ENCODE measurements at places on chromosomes 16 and 17.

GRCh38 chr17:75679706-75680211, 12.6 kb downstream of the SAP30BP start:
- DNase-seq, result no peak

GRCh38 chr16:65722429-65722828, 600.6 kb upstream of the CDH11 start:
- no peak for DNase-seq

- DNase-seq, result no peak
Observed at GRCh38 chr17:80260791-80261158, at the start of gene RNF213. Gene RNF213 (plus strand): TSS chr17:80260852. CDS start chr17:80263682, 2,830 bp downstream.

DNA sequence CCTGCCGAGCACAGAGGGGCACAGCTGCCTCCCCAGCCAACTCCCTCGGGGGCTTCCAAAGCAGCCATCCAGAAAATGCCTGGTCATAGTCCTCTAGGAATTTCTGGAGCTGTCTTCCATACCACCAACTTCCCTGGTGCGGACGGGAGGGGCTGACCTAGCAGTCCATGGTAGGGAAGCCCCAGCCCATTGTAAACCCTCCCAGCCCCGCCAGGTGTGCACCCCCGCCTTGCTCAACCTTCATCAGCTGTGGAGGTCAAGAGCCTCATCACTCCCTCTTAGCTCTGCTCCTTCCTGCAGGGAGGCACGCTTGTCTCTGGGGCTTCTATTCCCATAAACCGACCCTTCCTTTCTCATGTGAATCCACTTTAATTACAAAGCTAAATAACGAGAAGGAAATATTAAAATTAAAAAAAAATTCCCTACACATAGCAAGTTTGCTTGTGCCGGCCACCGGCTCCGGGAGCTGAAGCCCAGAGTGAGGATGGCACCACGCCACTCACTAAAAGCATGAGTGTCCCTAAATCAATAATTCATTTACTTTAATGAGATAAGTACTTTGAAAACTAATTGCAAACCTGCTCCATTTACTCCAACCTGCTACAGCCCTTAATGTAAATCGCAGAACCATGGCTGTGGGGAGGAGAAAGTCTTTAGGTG, 181.4 kb downstream of the ENGASE start:
- DNase-seq, result no peak

GRCh38 chr17:8326511-8327302, 12.9 kb upstream of the ODF4 start:
- peak; percentile 29 for DNase-seq

GRCh38 chr17:57096472-57097202, 11.6 kb downstream of the AKAP1 start:
- no peak for DNase-seq

- DNase-seq, result no peak
Observed at GRCh38 chr16:56513972-56514371, 5.9 kb downstream of the BBS2 start.

DNA sequence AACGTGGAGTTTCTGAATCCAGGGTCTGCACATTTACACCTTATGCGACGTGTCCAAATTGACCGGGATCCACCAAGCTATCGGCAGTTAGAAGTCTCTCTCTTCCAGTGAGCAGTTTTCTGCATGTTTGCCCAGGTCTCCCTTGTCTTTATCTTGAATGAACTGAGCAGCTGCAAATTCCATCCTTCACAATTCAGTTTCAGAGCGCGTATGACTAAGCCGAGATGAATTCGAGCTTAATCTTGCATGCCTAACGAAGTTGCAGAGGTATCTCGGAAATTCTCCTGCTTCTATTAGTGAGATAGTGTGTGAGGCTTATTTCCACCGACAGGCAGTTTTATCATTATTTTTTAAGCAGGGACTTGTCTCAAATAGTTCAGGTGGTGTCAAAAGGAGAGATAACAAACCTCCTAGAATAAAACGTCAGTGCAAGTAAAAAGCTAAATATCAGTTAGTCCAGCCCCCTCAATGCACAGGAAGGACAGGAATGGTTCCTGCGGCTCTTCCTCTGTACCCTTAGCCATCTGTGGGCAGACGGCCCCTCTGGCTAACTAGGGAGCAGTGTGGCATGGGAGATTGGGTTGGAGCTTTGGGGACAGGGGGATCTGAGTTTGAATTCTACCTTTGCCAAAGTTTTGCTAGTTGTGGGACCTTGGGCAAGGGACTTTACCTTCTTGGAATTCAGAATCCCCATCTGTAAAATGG, 93.0 kb upstream of the GPR139 start:
- DNase-seq, result no peak

DNA sequence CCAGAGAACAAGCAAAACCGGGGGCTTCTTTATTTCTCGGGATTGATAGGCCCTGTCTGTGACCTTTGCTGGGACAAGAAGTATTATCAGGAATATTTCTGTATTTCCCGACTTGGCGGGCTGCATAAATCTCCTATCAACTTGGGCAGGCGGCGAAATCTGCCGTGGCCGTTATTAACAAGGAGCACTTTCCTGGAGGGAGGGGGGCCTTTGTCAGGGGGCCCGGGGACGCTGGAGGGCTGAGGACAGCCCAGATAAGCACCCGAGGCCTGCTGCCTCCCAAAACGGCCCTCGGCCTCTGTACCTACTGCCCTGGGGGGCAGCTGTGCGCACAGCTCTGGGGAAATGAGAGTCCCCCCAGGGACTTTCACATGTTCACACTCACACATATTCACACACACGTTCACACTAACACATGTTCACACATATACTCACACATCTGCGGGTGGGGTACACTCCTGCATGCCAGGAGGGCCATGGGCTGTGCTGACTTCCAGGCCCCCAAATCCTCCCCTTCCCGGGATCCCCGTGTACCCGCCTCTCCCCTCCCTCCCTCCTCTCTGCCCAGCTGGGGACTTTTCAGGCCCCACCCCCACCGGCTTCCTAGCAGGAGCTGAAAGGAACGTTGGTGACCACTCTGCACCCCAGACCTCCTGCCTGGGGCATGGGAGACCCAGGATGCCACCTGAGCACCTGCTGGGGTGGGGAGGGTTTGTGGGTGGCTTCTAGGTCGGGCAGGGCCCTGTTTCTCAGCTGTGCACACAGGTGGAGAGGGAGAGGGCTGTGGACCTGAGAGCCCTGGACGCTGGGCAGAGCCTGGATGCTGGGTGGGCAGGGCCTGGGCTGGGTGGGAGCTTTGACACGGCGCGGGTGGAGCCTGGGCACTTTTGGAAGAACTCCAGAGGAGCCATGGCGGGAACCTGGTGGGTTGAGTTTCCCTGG, 24.3 kb upstream of the GSE1 start:
- DNase-seq, result no peak

DNA sequence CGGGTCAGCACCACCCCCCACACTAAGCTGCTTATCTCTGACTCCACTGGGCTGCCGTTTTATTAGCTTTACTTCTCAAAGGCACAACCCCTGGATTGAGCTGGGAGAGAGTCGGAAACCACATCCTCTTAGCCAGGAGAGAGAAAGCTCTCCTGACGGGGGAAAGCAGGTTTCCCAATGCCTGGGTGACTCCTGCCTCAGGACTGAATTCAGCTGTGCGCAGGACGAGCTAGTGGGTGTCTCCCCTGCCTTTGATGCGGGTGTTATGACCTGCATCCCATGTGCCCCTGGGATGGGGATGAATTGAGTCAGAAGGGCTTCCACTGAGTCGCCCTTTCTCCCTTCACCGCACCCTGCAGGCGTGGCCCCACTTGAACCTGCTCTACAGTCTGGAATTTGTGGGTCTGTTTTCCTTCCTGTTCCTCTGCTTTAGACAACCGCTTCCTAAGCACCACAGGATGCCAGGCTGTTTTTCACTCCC, 819.2 kb upstream of the EEF2KMT start:
- no peak for DNase-seq

DNA sequence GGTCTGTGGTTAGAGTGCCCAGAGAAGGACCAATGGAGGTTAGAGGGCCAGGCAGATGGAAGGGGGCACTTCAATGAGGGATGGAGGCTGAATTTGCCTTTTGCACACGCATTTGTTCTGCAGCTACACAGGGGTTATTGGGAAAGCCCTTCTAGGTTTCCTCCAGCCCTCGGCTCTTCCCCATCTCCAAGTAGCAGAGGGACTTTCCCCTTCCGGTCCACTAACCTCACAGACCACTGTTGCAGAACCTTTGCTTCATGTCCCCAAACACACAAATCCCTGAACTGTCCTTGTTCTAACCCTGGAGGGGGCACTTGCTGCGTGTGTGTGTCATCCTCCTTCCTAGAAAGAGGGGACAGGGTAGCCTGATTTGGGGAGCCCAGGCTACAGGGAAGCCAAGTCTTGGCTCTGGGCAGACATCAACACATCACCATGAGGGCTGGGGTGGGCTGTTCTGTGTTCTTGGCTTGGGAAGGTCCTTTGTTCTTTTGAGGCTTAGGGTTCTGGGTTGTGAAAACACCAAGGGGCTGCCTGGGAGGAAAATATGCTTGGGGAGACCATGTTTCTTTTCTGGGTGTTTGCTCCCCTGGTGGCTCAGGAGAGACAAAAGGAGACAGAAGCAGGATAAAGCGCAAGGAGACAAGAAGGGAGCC, 7.3 kb upstream of the NR1D1 start:
- no peak for DNase-seq

Measured in right renal cortex interstitium (tissue), 3 donors.